ENCODE measurements at places on chromosomes 7 and 10. TPM values are rescaled to one million over a fixed set of nuclear protein-coding genes. Genes with fewer than 3 reads are reported as not detected.

DNA sequence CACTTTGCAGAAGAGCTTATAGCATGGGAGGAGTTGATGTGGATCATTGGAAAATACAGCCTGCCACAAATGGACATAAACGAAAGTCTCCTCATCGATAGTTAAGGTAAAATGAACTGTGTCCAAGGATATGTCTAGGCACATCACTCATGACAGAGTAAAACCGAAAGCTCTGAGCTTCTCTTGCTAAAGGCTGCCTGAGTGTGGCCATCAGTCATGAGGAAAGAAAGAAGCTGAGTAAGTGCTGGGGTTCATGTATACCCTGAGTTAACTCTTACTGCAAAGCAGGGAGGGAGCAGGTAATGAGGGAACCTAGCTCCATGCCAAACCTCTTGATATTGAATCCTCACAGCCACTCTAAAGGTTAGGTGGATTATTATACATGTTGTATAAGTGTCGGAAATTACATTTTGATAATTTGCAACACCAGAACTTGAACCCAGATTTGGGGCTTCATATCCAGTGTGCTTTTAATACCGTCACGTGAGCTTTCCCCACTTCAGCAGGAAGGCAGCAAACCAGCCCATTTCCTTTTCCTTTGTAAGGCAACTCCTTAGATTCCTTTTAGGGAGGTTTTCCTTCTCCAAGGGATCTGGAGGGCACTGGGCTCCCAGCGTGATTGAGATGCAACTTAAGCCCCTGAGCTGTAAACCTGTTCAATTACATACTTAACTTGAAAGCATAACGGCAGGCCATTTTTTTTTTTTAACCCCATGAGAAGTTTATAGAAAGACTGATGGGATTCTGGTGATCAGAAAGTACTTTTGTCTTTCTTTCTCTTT is 215.0 kb downstream of the PHF14 start:
- no peak for DNase-seq

C10orf53 gene
- total RNA-seq = not detected

DNA sequence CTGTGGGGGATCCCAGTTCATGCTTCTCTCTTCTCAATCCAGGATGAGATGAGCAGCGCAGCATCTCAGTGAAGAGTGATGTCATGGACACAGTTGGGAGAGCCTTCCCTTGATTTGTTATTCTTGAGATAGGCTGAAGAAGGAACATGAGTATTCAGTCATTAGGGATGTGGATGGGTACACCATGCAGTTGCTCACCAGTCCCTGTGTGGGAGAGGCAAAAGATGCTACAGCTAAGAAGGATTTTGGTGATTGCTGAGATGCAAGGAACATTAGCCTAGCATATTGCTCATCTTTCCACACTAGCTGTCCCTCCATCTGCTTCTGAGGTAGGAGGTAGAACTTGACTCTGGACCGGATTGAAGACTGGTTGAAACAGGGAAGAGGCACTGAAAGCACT is 179.6 kb downstream of the GALNT17 start:
- DNase-seq = no peak

GRCh38 chr7:29377718-29378117 is 183.1 kb downstream of the CHN2 start:
- DNase-seq = no peak

DNA sequence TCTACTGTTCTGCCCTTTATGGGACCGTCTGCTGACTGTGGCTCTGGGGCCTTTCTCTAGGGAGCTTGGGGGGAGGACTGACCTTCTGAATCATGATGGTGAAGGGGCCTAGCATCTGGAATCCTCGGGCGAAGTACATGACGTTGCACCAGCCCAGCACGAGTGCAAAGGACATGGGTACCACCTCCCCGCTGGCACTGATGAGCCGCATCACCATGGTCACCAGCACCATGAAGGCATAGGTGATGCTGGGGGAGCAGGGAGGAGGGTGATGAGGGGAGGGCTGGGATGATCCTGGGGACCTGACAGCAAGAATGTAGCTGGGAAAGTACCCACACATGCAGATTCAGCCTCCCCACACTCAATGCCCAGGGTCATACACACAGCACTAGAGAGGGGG is 11.1 kb downstream of the TRPV6 start:
- no peak for DNase-seq

GRCh38 chr7:130420943-130421578 is 19.8 kb downstream of the CEP41 start:
- DNase-seq = no peak

DNA sequence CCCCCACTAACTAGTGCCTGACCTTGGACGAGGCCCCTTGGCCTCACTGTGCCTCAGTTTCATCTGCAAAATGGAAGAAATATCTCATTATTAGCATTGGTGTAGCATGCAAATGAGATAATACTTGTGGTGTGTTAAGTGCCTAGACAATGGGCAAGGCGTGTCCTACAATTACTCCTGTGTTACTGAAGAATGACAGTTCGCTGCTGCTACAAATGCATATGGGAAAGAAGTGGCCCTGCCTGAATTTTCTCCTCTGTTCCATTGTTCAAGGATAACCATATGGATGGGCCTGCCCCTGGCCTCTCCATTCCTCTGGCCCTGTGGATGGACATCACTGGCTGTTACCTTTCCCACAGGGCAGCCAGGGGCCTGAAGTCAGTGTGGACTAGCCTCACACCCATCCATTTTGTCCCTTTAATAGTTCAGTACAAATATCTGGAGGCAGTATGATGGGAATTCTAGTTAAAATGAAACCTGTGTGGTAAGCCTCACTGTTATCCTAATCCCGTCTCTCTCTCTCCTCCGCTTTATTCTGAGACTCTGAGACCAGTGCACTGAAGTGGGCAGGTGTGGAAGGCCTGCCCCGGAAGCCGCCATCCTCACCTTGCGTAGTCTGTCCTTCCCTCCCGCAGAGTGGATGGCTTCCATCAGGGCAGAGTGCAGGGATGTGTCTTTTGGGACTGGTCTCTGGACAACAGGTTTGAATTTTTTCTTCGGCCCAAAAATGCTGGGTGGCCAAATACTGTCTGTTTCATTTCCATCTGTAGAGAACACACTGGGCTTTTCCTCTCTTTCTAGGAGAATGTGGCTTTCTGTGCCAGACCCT is 244.6 kb upstream of the GRB10 start:
- DNase-seq = no peak

GRCh38 chr7:44636041-44636584 is 29.7 kb downstream of the OGDH start:
- no peak for DNase-seq

DNA sequence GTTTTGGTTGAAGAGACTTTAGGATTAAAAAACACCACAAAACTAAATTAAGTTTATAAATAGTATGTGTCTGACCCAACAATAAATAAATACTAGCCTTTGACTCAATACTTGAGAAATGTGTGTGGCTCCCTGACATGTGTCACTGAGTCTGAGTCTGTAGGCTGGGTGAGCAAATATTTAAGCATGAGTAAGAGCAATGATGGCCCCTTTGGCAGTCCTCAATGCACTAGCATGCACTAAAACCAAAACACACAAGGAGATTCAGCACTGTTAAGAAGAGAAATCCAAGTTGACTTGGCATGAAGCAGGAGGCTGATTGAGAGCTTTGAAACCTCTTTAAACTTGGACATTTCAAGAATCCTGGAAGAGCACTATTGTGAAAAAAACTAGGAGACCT is 37.1 kb downstream of the CCDC71L start:
- DNase-seq = no peak

HGF gene
- total RNA-seq = not detected

CYP3A4 gene
- not detected for total RNA-seq

DNA sequence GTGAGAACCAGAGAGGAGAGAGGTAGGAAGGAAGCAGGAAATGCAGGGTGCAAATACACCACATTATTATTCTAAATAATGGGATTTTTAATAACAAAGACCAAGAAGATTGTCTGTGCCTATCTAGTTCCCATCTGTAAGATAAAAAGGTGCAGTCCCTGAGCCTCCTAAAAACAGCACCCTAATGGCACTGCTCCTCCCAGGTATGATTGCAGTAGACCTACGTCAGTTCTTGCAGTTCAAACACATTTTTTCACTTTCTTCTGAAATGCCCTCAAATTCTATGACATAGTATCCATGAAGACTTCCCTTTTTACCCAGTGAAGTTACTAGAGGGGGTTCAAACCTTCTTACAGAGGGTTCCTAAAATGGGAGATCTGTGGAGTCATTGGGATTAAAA is 70.6 kb downstream of the FIGNL1 start:
- DNase-seq = no peak

- no peak for DNase-seq
Measured at GRCh38 chr10:46002916-46003693, 27.3 kb downstream of the NCOA4 start.

All from activated CD8-positive, alpha-beta T cell treated with anti-CD3 and anti-CD28 coated beads for 36 hours (primary cell).